ENCODE measurements at places on chromosomes 4 and X. TPM values are rescaled to one million over a fixed set of nuclear protein-coding genes. Genes with fewer than 3 reads are reported as not detected.

Gene NR0B1
- total RNA-seq, result not detected

Gene TEX13B
- total RNA-seq, result not detected

Gene HTN3
- not detected for total RNA-seq

Gene TRPC3
- total RNA-seq, result not detected

DNA sequence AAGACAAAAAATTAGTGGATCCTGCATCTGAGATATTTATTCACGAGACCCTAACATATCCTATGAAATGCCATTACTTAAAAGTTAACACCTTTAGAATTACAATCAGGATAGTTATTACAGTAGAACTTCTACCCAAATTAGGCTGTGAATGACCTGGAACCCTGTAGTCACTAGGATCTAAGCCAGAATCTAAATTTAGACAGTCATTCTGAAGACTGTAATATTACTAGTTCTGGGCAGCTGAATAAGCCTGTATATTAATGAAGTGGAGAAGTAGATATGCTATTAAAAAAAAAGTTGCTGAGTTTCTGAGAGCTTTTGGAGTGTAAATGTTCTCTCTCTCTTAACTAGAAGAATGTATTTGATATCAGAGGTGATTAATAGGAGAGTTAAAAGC lies 67.0 kb downstream of the FAM13A start:
- no peak for DNase-seq

GRCh38 chr4:114366368-114366767 lies 232.2 kb upstream of the UGT8 start:
- DNase-seq, result no peak
